KBM-7 (cell line): ENCODE measurements at places on chromosomes 16 and 17.

DNA sequence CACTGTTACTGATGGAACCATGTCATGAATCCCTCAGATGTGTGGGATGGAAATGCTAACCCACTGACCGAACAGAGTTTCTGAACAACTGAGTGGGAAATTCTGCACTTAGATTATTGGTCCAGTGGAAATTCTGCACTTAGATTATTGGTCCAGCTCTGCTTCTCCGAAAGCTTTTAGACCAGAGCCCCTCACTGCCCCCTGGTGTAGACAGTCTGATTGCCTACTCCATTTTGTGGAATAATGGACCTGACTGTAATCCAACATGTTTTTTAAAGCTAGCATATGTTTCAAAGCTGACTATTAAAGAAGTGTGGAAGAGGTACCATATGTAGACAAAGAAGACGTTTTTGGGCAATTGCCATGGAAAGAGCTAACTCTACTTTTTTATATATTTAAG lies 50.3 kb upstream of the TBX2 start:
- DNase-seq = peak; percentile 14

- no peak for DNase-seq
These were observed 957.1 kb upstream of the RBFOX1 start for GRCh38 chr16:6375465-6376075.

DNA sequence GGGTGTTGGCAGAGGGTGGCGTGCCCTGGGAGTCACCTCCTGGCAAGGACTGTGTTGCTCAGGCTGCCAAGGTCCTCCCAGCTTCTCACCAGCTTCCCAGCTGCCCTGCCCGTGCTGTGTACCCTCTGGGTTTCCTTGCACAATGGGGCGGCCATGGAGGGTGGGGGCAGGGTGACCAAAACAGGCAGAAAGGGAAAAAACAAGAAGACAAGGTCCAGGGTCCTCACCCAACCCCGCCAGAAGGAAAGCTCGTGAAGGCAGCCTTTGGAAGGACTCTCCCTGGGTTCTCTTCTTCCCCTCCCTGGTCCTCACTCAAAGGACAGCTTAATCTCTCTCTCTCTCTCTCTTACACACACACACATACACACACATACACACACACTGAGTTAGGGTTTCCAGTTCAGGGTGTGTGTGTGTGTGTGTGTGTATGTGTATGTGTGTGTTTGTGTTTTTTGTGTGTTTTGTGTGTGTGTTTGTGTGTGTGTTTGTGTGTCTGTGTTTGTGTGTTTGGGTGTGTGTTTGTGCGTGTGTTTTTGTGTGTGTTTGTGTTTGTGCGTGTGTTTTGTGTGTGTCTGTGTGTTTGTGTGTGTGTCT lies 2.0 kb downstream of the SLC13A5 start:
- DNase-seq = no peak

GRCh38 chr16:52624891-52625290 lies 77.9 kb upstream of the TOX3 start:
- no peak for DNase-seq

GRCh38 chr16:86665929-86666328 lies 87.6 kb downstream of the FOXL1 start:
- DNase-seq = no peak

DNA sequence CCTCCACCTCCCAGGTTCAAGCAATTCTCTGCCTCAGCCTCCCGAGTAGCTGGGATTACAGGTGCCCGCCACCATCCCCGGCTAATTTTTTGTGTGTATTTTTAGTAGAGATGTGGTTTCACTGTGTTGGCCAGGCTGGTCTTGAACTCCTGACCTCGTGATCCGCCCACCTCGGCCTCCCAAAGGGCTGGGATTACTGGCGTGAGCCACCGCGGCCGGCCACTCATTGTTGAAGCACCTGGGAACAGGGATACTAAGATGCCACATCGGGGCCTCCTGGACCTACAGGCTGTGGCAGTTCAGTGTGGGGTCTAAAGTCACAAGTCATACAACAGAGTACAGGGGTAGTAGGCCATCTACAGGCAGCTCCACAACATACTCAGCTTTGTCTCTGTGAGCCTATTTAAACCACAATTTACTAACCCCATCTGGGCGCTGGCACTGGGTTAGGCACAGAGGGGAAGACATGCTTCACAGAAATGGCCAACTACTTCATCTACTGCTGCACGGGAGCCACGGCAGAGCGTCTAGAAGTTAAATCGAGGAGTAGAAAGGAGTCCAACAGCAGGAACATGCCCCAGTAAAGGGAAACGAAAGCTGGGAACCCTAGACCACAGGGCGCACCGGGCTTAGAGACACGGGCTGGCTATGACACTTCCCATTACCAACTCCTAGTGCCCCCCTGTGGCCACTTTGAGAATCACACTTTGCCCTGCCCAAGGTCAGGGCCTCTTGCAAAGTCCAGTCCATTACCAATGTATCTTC lies 4.3 kb downstream of the VAMP2 start:
- DNase-seq = peak; percentile 90

GRCh38 chr16:35752773-35753558 lies 2293.6 kb downstream of the TP53TG3F start:
- no peak for DNase-seq

DNA sequence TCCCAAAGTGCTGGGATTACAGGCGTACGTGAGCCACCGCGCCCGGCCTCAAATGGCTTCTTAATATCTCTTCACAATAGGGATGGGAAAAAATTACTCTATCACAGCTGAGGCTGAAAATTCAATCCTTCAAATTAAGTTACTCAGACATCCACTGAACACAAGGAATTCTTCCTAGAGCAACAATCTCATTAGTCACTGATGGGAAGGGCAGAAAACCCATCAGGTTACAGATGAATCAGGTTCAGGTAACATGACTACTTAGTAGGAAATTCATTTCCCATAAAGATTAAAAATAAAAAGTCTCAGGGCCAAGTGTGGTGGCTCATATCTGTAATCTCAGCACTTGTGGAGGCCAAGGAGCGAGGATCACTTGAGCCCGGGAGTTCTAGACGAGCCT lies 42.5 kb upstream of the ABR start:
- DNase-seq = no peak

DNA sequence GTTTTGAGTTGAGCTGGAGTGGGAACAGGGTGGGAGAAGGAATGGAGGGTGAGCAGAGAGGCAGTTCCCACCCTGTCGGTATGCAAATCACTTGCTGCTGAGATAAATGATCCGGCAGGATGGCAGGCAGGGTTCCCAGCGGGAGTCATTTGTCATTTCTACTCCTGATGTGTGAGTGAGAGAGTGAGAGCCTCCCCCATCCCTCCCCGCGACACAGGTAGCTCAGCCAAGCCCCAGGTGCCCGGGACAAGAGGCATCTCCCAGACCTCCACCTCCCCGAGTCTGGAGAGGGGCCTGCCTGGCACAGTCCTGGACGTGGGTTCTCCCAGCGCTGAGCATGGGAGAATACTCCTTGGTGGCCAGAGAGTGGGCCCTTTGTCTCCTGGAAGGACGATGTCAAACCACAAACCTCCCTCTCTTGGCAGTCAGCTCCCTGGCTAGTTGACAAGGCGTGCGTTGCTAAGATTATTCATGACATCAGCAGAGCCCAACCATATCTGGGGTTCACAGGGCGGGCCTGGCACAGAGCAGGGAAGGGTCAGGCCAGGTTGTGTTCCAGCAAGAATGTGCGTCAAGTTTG lies 33.7 kb upstream of the TNRC6C start:
- no peak for DNase-seq

DNA sequence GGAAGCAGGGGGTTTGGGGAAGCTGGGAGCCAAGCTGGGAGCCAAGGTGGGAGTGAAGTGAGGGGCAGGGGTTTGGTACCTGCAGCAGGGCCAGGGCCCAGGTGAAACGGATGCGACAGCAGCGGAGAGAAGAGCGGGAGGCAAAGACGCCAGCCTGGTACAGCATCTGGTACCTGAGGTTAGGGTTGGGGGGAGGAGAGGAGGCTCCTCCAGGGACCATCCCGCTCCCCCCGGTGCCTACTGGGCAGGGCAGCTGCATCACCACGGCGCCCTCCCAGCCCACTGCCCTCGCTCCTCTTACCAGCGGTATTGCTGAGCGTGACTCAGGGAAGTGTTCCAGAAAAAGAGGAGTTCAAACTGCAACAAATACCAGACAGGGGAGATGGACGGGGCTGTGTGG lies 9.8 kb downstream of the CLN3 start:
- no peak for DNase-seq

DNA sequence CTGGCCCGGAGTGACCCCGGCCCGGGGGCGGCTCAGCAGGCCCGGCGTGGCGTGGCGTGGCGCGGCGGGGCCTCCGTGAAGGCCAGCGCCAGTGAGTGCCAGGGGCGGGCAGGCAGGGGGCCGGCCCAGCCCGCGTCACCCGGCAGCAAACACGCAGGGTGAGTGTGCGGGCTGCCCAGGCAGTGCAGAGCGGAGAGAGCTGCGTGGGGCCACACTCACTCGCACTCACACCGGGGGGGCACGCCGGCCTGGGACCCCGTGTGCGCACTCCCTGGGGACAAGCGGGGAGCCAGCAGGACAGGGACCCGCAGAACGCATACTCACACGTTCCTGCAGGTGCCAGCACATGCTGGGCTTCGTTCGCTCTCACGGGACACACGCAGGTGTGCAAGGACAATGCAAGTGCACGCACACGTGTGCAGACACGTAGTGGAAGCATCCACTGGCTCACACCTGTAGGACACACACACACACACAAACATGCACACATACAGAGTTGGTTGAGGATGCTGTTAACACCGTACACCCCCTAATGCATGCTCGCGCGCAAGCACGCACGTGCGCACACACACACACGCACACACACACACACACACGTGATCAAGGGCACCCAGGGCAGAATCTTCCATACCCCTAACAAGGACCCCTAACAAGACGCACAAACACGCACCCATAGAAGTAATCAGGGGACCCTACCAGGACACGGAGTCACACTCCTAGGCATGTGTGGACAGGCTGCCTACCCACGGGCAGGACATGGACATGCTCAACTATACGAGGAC lies 7.7 kb downstream of the USP6 start:
- no peak for DNase-seq

DNA sequence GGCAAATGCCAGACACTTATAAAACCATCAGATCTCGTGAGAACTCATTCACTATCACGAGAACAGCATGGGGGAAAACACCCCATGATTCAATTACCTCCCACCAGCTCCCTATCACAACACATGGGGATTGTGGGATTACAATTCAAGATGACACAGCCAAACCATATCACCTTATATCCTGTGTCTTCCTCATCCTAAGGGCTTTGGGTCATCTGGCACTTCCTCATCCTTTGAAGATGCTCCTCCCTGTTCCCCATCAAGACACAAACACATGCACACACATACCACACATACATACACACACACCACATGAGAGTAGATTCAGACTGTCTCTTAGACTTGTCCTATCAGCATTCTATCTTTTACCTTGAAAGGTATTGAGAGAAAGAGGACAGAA lies 2.8 kb upstream of the PMFBP1 start:
- no peak for DNase-seq

DNA sequence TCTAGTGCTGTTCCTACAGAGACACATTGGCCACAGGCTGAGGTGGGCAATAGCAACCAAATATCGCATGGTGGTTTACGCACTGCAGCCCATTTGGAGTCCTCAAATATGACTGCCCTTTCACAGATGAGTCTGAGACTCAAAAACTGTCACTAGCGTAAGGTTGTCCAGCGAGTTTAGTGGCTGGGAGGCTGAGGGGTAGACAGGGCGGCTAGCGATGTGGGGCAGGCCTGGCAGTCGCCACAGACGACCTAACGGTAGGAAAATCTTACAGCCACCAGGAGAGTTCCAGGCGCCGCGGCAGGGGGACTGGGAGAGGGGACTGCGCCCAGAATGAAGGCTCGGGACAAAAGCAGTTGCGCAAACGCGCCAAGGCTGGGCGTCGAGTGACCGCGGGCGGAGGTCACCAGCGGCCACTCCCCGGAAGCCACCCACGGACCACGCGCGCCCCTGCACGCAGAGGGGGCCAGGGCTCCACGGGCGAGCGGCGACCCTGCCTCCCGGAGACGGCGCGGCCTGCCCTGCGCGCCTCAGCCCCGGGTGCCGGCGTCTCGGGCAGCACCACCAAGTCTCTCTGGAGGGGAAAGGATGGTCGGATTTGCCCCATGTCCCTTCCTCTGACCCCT lies 699 bp upstream of the MAP1LC3B start:
- peak; percentile 42 for DNase-seq

DNA sequence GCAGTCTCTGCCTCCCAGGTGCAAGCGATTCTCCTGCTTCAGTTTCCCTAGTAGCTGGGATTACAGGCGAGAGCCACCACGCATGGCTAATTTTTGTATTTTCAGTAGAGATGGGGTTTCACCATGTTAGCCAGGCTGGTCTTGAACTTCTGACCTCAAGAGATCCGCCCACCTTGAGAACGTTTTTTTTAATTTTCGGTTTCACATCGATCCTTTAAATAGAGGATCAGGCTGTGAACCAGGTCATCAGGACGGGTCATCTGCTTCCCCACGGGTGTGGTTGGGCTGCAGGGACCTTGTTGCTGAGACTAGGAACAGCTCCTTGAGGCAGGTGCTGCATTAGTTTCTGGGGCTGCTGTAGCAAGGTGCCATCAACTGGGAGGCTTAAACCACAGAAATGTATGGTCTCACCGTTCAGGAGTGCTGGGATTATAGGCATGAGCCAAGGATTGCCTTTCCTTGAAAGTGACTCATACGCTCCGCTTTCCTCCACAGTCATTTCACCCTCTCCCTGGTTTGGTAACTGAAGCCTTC lies 7.9 kb upstream of the NAGPA start:
- DNase-seq = no peak

DNA sequence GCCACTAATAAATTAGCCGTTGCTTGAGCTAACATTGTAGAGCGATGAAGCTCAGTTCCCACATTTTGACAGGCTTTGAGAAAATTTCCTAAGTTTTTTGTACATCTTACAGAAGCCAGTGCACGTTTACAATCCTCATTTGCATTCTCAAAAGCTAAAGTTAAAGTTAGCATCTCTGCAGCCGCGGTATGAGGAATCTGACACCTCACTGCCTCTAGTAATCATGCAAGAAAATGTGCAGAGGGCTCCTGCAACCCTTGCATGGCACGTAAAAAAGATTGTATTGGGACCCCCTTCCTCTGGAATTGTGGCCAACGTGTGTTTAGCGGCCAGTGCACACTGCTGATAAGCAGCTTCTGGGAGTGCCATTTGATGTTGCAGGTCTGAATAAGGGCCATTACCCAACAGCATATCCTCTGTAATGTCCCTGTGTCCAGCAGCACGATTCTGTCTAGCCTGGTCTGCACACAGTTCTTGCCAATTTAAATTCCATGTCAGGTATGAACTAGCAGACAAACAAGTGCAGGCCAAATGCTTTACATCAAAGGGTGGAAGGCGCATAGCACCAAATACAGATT lies 12.4 kb upstream of the ZNF689 start:
- DNase-seq = no peak

GRCh38 chr16:19809121-19809635 lies 75.5 kb downstream of the GPRC5B start:
- peak; percentile 72 for DNase-seq

DNA sequence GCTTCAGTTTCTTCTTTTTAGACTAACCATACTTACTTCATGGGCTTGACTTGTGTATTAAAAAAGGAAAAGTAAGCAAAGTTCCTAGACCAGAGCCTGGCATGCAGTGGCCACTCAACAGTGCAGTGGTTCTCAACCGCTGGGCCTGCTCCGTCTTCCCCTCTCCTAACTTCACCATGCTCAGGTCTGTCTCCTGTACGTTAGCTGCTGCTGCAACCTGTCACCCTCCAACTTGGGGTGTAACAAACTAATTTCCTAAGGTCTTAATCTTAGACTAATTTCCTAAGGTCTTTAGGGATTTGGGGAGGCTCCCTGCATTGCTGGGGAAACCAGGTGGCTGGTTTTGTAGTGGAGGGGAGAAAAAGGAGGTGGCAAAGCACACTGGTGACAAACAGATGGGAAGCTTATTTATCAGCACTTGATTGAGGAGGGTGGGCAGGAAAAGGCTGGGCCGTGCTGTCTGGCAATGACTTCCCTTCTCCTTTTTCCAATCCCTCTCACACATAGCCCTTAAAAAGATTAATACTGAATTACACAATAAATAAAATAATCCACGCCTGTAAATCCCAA lies 2.2 kb upstream of the ARL4D start:
- DNase-seq = no peak
